ENCODE measurements at places on chromosomes 3 and 15.

DNA sequence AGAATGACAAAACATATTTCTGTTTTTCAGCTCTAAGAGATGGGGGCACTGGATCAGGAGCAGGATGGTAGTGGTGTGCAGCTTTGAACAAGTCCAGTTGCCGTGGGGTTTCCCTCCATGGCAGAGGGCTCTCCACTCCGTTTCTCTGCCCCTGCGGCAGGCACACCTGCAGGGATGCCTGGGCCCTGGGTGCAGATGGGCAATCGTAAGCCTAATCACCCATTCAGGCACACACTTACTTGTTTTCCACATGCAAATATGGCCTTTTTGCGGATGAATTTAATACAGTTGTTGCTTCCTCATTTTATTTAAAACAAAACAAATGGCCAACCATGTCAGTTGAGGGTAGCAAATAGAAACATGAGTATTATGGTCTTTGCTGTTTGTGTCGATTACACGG is 85.1 kb downstream of the LPP start:
- no peak for DNase-seq

GRCh38 chr3:170055209-170055608 is 17.4 kb downstream of the GPR160 start:
- DNase-seq = no peak

DNA sequence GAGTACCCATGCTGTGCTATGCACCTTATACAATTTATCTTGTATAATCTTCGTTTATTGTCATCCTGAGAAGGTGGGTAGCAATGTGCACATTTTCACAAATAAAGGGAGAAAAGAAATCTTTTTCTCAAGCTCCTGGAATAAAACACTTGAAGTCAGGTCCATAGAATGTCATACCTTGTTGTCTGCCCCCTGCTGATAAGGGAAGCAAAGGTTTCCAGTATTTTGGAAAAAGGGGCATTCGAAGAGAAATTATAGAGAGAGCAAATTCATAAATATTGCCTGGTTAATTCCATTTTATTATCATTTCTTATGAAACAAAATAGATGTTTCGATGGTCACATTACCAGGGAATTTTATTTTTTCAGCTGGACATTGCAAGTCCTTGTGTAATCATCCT is 277.8 kb downstream of the RAP2B start:
- DNase-seq = no peak

- DNase-seq = no peak
These were observed 1.6 kb downstream of the NMD3 start for GRCh38 chr3:161222662-161223061.

- peak; percentile 96 for DNase-seq
These were observed at the start of gene TMEM45A for GRCh38 chr3:100492059-100493006. TSS of gene TMEM45A (plus strand) at chr3:100492619. CDS start at chr3:100555212, 62,593 bp downstream.

GRCh38 chr3:157815739-157816138 is 290.5 kb downstream of the SHOX2 start:
- DNase-seq = no peak

- DNase-seq = no peak
These were observed 124.2 kb upstream of the LMOD3 start for GRCh38 chr3:69246612-69247011.

GRCh38 chr3:80099559-80100066 is 331.8 kb upstream of the ROBO1 start:
- DNase-seq = no peak
